ENCODE measurements at places on chromosomes 16 and 17.

DNA sequence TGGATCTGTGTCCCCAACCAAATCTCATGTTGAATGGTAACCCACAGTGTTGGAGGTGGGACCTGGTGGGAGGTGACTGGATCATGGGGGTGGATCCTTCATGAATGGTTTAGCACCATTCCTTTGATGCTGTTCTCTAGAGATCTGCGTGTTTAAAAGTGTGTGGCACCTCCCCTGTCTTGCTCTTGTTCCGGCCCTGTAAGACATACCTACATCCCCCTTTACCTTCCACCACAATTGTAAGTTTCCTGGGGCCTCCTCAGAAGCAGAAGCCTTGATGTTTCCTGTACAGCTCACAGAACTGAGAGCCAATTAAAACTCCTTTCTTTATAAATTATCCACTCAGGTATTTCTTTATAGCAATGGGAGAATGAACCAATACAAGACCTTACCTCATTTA lies 257.7 kb downstream of the XYLT1 start:
- no peak for DNase-seq

- no peak for DNase-seq
These were observed 20.0 kb downstream of the IST1 start for GRCh38 chr16:71915350-71915749.

DNA sequence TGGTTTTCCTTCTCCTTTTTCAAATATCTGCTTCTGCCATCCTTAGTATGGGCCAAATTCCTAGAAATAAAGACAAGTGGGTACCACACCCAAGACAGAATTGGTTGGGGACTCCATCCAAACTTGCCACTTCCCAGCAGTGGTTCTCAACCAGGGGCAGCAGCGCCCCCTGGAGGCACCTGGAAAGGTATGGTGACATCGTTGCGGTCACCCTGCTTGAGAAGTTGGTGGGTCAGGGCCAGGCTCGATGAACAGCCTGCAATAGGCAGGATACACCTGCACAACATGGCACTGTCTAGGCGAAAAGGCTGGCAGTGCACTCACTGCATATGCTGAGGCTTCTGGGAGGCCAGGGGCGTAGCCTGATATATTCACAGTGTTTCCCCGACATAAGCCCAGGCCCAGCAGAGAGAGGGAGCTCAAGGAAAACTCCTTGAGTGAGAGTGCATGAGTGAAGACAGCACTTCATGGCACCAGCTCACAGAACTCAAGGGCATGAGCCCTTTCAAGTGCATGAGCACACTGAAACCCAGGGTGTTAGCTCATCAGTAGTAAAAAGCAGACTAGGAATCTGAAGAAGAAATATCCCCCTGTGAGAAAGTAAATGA lies 57.7 kb downstream of the CMC2 start:
- peak; percentile 9 for DNase-seq

DNA sequence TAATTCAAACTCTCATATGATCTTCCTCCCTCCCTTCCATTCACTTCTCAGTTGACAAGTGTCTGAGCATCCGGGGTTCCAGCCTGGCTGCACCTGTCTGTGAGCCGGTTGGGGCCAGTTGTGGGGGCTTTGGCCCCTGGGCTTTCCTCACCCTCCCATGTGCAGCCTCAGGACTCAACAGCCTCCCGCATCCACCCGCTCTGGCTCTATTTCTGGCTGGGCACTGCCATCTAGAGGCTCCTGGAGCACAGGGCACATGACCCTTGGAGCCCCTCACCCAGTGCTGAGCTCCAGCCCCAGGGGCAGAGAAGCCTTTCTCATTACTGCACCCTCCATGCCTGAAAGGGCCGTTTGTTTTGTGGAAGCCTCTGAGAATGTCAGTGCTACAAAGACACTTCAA lies 43.3 kb downstream of the HAPSTR1 start:
- peak; percentile 26 for DNase-seq

- DNase-seq, result no peak
These were observed 17.9 kb upstream of the SMPD3 start for GRCh38 chr16:68466174-68466573.

GRCh38 chr16:11589198-11589550 lies 2.5 kb upstream of the LITAF start:
- DNase-seq, result no peak

DNA sequence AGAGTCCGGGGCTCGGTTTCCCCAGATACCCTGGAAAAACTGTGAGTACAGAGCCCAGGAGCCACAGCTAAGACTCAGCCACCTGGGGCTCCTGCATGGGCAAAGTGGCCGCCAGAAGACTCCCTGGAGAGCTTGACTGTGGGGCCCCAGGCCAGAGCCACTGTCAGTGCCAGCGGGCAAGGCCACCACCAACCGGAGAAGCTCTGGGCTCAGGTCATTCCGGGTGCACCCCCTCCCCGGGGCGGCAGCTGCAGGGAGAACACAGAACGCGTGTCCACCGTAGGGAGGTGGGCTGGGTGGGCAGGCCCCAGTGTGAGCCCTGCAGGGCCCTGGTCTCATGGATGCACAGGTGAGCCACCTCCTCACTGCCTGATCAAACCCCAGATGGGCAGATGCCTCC lies 22.3 kb upstream of the RBFOX3 start:
- no peak for DNase-seq

GRCh38 chr16:74079232-74079586 lies 217.4 kb upstream of the PSMD7 start:
- DNase-seq, result no peak

GRCh38 chr17:79563237-79564013 lies 47.4 kb downstream of the RBFOX3 start:
- DNase-seq, result no peak

DNA sequence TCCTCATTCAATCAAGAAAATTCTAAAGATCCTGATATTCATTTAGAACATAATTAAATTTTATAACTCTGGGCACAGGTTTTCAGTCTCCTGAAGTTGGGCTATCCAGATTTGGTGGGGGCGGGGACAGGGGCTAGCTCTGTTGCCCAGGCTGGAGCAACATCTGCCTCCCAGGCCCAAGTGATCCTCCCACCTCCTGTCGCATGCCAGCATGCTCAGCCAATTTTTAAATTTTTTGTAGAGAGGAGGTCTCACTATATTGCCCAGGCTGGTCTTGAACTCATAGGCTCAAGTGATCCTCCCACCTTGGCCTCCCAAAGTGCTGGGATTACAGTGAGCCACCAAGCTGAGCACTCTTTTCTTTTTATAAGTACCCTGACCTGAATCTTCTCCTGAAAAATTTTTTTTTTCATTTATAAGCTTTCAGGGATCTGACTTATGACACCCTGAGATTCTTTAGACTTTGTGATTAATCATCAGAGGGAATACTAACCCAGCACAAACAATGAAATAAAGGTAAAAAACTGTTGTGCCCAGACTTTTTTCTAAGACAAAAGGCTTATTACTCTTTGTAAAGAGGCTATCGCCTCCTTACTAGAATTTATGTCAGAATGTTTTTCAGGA lies 62.6 kb downstream of the TUBD1 start:
- peak; percentile 52 for DNase-seq

DNA sequence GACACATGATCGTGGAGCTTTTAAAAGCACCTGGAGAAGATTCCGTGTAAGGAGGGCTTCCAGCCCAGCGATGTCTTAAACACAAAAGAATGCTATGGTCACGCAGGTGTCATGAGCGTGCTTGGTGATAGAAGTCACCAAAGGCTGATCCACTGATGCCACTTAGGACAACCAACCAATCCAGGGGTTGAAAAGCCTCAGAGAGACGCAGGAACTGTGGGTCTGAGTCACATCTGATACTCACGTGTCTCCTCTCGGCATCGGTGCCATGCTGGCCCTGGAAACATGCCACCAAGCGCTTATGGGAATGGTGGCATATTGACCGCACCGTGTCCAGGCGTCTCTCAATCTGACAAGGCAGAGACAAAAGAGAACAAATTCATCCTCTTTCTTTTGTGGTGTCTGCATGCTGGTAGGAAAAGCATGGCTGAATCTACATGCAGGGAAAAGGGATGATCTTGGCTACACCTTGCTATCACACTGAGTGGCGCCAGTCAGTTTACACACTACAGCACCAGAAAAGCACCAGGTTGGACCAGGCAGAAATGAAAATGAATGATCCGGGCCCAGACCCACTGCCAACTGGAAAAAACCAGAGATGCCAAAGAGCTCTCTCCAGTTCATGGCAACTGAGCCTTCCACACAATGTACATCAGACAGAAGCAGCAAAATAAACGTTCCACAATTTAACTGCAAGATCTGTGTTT lies 38.0 kb downstream of the ARHGAP17 start:
- DNase-seq, result no peak

GRCh38 chr17:35256629-35257028 lies 13.8 kb downstream of the SLFN5 start:
- DNase-seq, result no peak

- no peak for DNase-seq
These were observed 282.9 kb downstream of the SOX9 start for GRCh38 chr17:72403713-72404209.

- no peak for DNase-seq
These were observed 43.6 kb downstream of the NLRC5 start for GRCh38 chr16:57032931-57033330.

DNA sequence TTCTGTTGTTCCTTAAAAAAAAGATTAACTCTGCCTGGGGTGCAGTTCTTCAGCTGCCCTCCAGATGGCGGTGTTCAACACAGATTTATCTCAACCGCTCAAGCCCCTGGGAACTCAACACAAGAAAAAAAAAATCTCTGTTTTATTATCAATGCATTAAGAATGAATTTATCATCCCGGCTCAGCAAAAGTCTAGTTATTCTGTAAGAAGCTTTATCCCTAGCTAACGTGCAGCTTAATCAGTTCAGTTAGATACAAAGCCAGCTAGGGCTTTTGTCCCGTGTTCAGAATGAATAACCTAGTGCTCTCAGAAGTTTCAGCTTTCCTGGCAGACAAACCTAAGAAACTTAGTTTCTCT lies 475.9 kb upstream of the CCL2 start:
- DNase-seq, result peak; percentile 17

DNA sequence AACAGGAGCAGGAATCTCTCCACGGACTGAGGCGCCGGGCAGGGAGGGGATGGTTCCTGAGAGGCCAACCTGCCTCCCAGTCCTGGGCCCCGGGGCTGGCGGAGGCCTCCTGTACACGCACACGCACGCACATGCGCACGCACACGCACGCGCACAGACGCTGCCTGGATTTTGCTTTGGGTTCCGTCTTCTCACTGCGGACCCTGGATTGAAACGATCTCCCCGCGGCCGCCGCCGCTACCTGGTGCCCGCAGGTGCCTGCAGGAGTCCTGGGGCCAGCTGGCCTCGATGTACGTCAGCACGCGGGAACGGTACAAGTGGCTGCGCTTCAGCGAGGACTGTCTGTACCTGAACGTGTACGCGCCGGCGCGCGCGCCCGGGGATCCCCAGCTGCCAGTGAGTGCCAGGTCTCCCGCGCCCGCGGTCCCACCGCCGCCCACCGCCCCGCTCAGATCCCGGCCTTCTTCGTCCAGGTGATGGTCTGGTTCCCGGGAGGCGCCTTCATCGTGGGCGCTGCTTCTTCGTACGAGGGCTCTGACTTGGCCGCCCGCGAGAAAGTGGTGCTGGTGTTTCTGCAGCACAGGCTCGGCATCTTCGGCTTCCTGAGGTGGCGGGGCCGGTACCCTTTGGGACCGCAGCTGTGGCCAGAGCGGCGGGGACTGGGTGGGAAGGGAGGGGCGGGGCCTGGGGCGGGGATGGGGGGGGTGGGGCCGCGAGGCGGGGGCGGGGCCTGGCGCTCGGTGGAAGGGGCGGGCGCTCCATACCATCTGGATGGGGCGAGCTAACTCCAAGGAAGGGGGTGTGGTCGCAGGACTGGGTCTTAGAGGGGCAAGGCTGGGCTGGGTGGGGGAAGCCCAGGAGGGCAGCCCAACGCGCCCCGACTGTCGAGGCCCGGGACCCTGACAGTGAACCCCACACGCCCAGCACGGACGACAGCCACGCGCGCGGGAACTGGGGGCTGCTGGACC lies 12.3 kb downstream of the CES4A start:
- DNase-seq, result no peak

DNA sequence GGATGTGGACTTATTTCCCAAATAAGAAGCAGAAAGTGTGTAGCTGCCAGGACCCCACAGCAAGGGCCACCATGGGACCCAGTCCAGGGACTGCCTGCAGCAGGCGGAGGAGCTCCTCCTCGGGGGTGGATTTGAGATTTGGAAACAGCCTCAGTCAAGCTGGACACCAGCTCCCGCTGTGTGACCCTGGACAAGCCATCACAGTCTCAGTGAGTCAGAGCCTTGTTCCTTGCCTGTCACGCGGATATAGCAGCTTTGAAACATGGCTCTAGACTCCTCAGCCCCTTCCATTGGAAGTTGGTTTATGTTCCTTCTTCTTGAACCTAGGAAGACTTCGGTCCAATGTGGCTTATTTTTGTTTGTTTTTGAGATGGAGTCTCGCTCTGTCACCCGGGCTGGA lies 12.5 kb upstream of the DPEP1 start:
- no peak for DNase-seq

- DNase-seq, result no peak
These were observed 2.0 kb downstream of the CHST4 start for GRCh38 chr16:71528257-71528656.

DNA sequence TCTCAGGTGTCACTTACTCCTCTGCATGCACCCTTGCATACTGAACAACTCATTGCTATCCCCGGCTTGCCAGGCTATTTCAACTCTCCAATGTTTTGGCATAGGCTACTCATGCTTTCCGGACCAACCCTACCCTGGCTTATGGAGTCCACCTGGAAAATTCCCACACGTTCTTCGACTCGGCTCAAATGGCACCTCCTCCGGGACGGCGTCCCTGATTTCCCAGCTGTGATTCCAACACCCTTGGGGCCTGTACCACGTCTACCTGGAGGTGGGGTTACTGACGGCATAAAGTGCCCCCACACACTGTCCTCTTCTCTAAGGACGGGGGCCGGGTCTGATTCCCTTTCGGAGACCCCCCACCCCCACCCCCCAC lies 498 bp downstream of the SMYD4 start:
- DNase-seq, result peak; percentile 31

GRCh38 chr16:1414532-1415260 lies at the start of gene UNKL:
Gene UNKL, minus strand, starts transcription at chr16:1414704. Its CDS starts 13 bp downstream, at chr16:1414691.
- no peak for DNase-seq

DNA sequence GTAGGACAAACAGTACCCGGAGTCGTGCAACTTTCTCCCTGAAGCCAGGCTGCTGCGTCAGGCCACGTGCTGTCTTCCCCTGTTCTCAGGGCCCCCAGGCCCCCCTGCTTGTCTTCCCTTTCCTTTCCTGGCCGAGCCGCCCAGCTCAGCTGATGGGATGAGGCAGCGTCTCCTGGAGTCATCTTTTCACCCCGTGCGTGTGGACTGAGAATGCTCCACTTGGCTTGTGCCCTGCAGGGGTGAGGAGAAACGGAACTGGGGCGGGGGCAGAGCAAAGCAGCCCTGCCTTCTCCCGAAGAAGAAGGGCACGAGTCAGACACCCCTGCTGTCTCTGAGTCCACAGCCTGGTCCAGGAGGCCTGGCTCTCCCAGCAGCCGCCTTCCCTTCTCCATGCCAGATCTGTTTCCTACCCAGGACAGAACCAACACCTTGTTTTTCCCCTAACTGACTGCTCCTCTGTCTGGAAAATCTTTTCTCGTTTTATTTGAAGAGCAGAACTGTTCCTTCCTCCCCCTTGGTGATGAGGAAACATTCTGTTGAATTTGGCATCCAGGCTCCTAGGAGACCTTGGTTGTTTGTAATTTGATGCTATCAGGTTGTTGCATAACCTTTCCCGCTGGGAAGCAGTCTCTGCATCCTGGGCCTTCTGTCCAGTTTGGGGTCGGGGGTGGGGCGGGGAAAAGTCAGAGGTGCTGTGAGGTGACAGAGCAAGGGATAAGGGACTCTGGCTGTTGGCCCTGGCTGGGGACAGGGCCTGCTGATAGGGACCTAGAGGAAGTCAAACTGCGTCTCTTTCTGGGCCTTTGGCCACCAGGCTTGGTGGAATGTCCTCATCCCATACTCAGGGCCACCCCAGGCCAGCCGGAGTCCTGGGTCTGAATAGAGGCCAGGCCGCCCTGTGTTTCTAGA lies 78.8 kb downstream of the WIPI1 start:
- peak; percentile 81 for DNase-seq

- no peak for DNase-seq
These were observed 1047.2 kb downstream of the CDH11 start for GRCh38 chr16:64074706-64075105.
